Naive B cell (primary cell): ENCODE measurements at places on chromosomes 6 and 20.
A peak's percentile ranks its signal among the peaks of the same experiment; 100 is the strongest.

DNA sequence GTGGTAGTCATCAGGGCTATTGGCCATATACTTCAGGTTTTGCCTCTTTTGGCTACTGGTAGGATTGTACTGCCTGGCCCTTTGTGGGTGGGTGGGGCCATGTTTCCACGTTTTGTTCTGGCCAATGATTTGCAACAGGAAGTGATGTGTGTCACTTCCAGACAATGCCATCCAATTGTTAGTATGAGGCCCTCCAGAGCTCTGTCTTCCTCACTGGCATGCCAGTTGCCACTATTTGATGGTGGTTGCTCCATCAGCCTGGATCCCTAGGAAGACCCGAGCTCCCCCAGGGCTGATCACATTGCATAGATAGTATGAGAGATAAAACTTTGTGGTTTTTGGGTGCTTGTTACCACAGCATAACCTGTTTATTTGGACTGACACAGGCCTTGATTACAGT, 7.7 kb upstream of the LRRN4 start:
- no peaks in the 10 kb centered on the region for H3K4me1 ChIP-seq
- no peak overlapping the region for H3K4me3 ChIP-seq
- no peaks in the 10 kb centered on the region for H3K36me3 ChIP-seq
- DNase-seq: no peak
- H3K27ac ChIP-seq: no peak overlapping the region

DNA sequence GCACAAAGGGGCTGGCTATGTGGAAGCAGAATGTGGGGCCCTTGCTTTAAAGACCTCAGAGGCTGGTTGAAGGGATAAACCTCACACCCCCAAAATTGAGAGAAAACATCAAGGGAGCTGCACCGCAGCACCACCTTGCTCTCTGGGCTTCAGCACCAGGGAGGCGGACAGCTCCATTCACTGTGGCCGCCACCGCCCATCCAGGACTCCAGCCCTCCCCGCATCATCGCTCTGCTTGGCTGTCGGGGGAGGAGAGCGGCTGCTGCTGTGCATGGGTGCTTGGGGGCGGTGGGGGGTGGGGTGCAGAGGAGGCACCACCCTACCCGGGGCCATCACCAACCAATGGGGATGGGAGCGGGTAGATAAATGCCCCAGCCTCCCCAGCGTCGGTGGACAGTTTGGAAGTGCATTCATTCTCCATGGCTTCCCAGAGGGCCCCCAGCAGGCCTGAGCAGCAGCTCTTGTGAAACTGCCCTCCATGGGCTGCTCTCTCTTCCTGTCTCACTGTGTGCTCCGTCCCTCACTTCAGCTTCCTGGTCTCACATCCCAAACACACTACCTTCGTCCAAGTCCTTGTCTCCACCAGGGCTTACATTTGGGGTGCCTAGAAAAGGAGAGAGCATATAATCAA, 75.7 kb upstream of the BHLHE23 start:
- H3K27ac ChIP-seq: no peak overlapping the region
- peaks cover 8% of the 10 kb centered on the region for H3K36me3 ChIP-seq
- H3K4me3 ChIP-seq: no peak overlapping the region
- H3K4me1 ChIP-seq: no peaks in the 10 kb centered on the region
- no peak for DNase-seq

GRCh38 chr6:144606083-144606482, 320.9 kb downstream of the UTRN start:
- H3K4me1 ChIP-seq: peaks cover 13% of the 10 kb centered on the region
- peaks cover 31% of the 10 kb centered on the region for H3K36me3 ChIP-seq
- H3K27ac ChIP-seq: no peak overlapping the region

- DNase-seq: no peak
- no peak overlapping the region for H3K4me3 ChIP-seq
- peak overlapping the region; percentile 7 for H3K27ac ChIP-seq
- no peaks in the 10 kb centered on the region for H3K27me3 ChIP-seq
Measured at GRCh38 chr6:36169023-36170007, 27.2 kb upstream of the BRPF3 start.

GRCh38 chr20:24370249-24370648, 99.2 kb upstream of the SYNDIG1 start:
- no peak for DNase-seq
- no peaks in the 10 kb centered on the region for H3K27me3 ChIP-seq
- no peaks in the 10 kb centered on the region for H3K4me1 ChIP-seq
- H3K27ac ChIP-seq: no peak overlapping the region

DNA sequence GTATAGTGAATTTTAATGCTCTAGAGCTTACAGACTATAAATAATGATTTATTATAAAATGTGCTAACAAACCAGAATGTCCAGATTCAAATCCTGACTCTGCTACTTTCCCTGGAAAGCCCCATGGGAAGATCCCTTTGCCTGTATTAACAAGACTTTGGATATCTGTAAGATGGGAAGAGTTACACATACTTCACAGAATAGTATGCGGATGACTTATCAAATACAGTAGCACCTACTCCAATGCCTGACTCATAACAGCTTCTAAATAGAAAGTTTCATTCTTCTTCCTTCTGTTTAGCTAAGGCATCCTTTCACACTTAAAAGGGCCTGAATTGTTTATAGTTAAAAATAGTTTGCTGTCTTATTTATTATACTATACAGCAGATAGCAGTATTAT, 166.3 kb downstream of the KCNQ5 start:
- no peak overlapping the region for H3K4me3 ChIP-seq
- peaks cover 8% of the 10 kb centered on the region for H3K36me3 ChIP-seq
- DNase-seq: no peak
- no peak overlapping the region for H3K27ac ChIP-seq
- H3K27me3 ChIP-seq: no peaks in the 10 kb centered on the region

DNA sequence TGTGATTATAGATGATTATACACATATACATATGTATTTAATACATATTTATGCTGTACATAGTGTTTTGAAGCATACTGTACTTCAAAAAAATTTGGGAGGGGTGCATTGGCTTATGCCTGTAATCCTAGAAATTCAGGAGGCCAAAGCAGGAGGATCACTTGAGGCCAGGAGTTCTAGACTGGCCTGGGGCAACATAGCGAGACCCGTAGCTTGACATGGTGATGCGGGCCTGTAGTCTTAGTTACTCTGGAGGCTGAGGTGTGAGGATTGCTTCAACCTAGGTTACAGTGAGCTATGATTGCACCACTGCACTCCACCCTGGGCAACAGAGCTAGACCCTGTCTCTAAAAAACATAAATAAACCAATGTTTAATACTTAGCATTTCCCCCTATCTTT, 1.6 kb upstream of the FAM110A start:
- peaks cover 35% of the 10 kb centered on the region for H3K4me1 ChIP-seq
- no peaks in the 10 kb centered on the region for H3K36me3 ChIP-seq
- H3K27ac ChIP-seq: no peak overlapping the region
- H3K27me3 ChIP-seq: no peaks in the 10 kb centered on the region

DNA sequence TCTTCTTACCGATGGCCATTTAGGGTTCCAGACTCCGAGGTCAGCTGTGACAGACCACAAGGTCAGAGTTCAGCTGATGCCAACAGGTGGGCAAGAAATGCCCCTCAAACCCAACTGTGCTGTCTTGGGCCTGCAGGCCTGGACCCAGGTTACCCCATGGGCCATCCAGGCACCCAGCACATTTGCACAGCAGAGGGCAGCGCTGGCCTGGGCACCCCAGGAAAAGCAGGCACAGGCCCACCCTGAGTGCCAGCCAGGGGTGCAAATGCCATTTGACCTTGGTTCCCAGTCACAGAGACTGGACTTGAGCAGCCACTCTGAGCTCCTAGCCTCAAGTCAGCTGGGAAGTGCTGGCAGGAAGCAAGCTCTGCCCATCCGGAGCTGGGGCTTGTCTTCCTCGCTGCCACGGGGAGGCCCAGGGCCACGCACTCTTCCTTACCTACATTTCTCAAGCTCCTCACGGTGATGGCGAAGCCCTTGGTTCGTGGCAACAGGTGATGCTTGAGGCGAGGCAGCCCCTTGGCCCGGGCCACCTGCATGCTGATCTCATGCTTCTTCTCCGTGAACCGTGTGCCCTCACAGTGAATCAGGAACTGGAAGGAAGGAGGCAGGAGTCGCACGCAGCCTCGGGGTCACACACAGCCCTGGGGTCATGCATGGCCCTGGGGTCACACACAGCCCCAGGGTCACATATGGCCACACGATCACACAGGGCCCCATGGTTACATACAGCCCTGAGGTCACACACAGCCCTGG, 120.8 kb downstream of the AGPAT4 start:
- no peaks in the 10 kb centered on the region for H3K4me1 ChIP-seq
- no peaks in the 10 kb centered on the region for H3K27me3 ChIP-seq
- no peak overlapping the region for H3K4me3 ChIP-seq
- H3K36me3 ChIP-seq: peaks cover 15% of the 10 kb centered on the region
- DNase-seq: no peak

- no peak overlapping the region for H3K27ac ChIP-seq
- H3K36me3 ChIP-seq: no peaks in the 10 kb centered on the region
- no peak for DNase-seq
- H3K4me3 ChIP-seq: no peak overlapping the region
Measured at GRCh38 chr20:7571521-7572055, 368.7 kb downstream of the HAO1 start.

DNA sequence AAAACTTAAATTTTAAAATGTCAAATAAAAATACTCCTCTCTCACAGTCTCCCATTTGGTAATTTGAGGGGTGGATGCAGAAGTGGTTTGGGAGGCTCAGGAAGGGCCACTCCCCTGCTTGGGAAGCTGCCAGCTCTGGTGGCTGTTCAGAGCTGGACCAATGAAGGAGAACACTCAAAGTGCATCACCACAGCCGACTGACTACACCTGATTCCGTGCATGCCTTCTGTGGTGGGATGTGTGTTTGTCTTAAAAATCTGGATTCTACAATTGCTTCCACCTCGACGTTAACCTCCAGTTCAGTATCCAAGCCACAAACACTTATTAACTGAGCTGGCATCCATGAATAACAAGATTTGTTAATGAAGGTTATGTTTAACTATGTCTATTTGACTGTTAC, 137.3 kb downstream of the FOXC1 start:
- H3K27ac ChIP-seq: no peak overlapping the region

DNA sequence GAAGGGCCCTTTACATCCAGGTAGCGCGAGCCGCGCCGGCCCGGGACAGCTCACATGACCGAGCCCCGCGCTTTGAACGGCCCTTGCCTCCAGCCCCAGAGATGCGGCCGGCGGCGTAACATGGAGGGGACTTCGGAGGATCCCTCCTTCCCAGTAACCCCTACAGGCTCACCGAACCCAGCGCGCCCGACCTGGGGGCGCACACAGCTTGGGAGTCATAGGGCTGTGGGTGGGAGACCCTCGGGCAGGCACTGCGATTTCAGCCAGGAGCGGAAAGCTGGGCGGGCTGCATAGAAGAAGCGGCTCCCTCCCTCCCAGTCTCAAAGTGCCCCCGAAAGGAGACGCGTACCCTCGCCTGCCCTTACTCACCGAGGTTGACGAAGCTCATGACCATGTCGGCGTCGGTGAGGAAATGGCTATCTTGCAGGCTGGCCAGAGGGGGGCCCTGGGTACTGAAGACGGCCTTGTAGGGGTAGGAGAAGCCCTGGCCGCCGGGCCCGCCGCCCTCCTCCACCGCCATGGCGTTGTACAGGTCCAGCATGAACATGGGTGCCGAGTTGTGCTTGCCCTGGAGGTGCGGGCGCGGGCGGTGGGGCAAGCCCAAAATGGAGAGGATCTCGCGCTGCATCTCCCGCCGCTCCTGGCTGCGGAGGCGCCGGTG, 975 bp downstream of the BMP7 start:
- no peak overlapping the region for H3K27ac ChIP-seq
- DNase-seq: no peak
- H3K36me3 ChIP-seq: no peaks in the 10 kb centered on the region
- H3K4me3 ChIP-seq: no peak overlapping the region
- H3K27me3 ChIP-seq: peaks cover 82% of the 10 kb centered on the region
- H3K4me1 ChIP-seq: peaks cover 7% of the 10 kb centered on the region

DNA sequence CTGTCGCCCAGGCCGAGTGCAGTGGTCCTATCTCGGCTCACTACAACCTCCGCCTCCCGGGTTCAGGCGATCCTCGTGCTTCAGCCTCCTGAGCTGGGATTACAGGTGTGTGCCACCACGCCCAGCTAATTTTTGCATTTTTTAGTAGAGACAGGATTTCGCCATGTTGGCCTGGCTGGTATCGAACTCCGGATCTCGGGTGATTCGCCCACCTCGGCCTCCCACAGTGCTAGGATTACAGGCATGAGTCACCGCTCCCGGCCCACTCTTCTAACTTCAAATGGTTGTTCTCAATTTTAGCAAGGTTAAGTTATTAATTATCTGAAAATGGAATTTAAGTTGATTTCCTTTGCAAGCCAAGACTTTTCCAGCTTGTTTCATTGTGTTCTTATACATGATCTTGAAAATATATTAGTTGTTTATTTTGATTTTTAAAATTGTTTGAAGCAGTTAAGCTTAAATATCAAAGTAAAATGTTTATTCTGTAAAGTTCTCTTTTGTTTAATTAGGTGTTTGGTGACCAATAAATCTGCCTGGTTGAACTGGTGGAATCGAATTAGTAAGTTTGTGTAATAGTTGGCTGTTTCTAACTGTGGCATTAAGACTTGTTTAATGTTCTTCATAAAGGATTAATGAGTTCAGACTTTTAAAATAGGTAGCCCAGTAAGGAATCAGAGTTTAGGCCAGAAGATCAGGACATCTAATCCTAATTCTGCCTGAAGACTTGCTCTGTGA, 2.3 kb downstream of the PM20D2 start:
- H3K4me1 ChIP-seq: peaks cover 13% of the 10 kb centered on the region
- peak overlapping the region; percentile 74 for H3K4me3 ChIP-seq
- no peaks in the 10 kb centered on the region for H3K36me3 ChIP-seq
- H3K27ac ChIP-seq: no peak overlapping the region

DNA sequence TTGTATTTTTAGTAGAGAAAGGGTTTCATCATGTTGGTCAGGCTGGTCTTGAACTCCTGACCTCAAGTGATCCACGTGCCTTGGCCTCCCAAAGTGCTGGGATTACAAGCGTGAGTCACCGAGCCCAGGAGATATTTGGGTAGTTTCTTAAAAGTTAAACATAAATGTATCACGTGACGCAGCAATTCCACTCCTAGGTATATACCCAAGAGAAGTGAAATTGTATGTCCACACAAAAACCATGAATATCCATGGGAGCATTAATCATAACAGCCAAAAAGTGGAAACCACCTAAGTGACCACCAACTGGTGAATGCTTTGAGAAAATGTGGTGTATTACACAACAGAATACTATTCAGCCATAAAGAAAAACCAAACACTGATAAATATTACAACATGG, 164.8 kb downstream of the MRPL14 start:
- no peak overlapping the region for H3K4me3 ChIP-seq
- DNase-seq: no peak
- H3K4me1 ChIP-seq: no peaks in the 10 kb centered on the region
- peaks cover 57% of the 10 kb centered on the region for H3K27me3 ChIP-seq

- no peaks in the 10 kb centered on the region for H3K27me3 ChIP-seq
- H3K36me3 ChIP-seq: no peaks in the 10 kb centered on the region
- no peak overlapping the region for H3K27ac ChIP-seq
- H3K4me1 ChIP-seq: no peaks in the 10 kb centered on the region
- no peak overlapping the region for H3K4me3 ChIP-seq
Measured at GRCh38 chr6:121549736-121550135, 114.3 kb downstream of the GJA1 start.

DNA sequence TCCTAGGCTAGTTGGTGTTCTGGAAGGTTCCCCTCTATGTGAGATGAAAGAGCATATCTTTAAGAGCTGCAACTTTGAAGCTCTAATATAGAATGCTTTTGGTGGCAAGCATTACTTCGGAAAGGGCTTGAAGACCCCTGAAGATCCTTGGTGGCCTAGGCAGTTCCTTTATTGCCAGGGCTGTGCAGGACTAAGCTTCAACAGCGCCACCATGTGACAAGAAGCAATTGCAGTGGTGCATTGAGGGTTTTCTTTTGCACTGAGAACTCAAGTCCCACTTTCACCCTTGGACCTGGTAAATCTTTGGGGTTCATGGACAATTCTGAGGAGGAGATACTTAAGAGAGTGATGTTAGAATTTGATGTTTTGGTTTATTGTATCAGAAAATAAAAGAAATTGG, 237.4 kb upstream of the GMDS start:
- no peaks in the 10 kb centered on the region for H3K4me1 ChIP-seq
- H3K27me3 ChIP-seq: peaks cover 27% of the 10 kb centered on the region
- H3K36me3 ChIP-seq: peaks cover 8% of the 10 kb centered on the region
- no peak overlapping the region for H3K4me3 ChIP-seq
- DNase-seq: no peak
